ENCODE measurements at places on chromosomes 13 and 19.
A peak's percentile ranks its signal among the peaks of the same experiment; 100 is the strongest.

GRCh38 chr19:16205205-16206045 is 7.7 kb downstream of the AP1M1 start:
- no peak for DNase-seq

- DNase-seq: no peak
Observed at GRCh38 chr19:33392341-33393285, 19.1 kb downstream of the CEBPG start.

DNA sequence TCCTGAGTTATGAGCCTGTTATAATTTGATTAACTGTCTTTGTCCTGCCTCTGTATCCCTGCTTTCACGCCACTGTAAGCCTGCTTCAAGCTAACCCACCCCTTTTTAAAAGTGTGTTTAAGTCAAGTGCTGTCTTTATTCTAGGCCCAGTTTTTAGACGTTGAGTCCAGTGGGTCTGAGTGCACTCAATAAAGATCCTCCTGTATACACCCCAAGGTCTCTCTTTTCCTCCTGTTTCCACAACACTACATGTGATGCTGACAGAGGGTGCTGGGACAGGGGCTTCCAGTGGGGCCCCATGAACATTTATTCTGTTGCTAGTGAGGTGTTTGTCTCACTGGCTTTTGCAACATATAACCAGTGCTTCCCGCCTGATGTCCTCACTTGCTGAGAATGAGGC is 6.7 kb upstream of the F2RL3 start:
- DNase-seq: no peak

DNA sequence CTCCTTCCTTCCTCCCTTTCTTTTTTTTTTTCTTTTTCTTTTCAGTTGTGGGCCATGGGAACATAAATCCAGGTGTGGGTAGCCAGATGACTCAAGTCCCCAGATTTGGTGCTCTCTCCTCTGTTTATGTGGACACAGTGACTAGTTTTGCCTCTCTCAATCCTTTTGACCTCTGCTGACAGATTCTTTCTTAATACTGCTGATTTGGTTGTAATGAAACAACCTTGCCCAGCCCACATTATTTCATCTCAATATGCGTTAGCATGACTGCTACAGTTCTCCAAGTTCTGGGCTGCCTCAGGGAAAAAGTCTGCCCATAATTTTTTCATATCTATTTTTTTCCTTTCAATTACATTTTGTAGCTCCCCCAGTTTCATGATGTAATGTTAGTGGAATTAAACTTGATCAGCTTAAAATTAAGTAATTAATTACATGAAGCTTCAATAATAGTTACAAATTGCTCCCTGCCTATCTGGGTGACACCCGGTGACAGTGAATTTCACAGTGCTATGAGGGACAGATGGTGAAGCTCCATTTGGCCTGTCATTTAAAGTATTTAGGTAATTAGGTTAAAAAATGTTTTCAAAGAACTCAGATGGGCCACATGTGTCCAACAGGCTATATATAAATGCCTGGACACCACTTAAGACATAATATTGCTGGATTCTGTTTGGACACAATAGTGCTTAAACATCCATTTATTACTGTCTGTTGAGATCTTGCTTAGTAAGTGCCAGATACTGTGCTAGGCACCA is 118.8 kb upstream of the FRY start:
- no peak for DNase-seq

- peak; percentile 18 for DNase-seq
Observed at GRCh38 chr19:51259348-51260245, 8.7 kb downstream of the SIGLECL1 start.

GRCh38 chr13:111005808-111006505 is 91.1 kb upstream of the ANKRD10 start:
- DNase-seq: no peak

GRCh38 chr19:13068085-13068846 is 34.4 kb downstream of the LYL1 start:
- DNase-seq: no peak

GRCh38 chr19:19500975-19501644 is 14.2 kb downstream of the TSSK6 start:
- no peak for DNase-seq

- DNase-seq: no peak
Observed at GRCh38 chr13:25898991-25899390, 152.8 kb downstream of the SHISA2 start.

DNA sequence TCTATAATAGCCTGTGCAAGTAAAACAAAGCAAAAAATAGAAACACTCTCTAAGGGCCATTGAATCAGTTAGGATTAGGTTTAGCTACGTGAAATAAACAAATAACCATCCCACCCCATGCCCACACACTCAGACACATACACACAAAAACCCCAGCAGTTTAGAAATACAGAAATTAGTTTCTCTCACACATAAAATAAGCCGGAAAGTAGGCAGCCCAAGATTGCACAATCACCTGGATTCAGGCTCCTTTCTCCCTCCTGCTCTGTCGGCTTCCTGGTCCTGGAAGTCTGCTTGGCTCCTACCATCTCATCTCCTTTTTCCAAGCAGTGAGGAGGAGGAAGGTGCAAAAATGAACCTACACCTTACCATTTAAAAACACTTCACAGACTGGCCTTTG is 22.6 kb upstream of the USP12 start:
- no peak for DNase-seq

GRCh38 chr19:11227195-11227886 is 12.1 kb upstream of the ANGPTL8 start:
- no peak for DNase-seq

All from stimulated activated CD8-positive, alpha-beta memory T cell treated with anti-CD3 and anti-CD28 coated beads, Interleukin-7, amount 100 ng/mL, for 48 hours (primary cell).